ENCODE measurements at places on chromosomes 2 and 18. TPM values are rescaled to one million over a fixed set of nuclear protein-coding genes. Genes with fewer than 3 reads are reported as not detected.

ST6GAL2 gene
- 53.2 TPM for total RNA-seq

- no peak for DNase-seq
Observed at GRCh38 chr2:240413813-240414429, 21.5 kb upstream of the GPC1 start.

DNA sequence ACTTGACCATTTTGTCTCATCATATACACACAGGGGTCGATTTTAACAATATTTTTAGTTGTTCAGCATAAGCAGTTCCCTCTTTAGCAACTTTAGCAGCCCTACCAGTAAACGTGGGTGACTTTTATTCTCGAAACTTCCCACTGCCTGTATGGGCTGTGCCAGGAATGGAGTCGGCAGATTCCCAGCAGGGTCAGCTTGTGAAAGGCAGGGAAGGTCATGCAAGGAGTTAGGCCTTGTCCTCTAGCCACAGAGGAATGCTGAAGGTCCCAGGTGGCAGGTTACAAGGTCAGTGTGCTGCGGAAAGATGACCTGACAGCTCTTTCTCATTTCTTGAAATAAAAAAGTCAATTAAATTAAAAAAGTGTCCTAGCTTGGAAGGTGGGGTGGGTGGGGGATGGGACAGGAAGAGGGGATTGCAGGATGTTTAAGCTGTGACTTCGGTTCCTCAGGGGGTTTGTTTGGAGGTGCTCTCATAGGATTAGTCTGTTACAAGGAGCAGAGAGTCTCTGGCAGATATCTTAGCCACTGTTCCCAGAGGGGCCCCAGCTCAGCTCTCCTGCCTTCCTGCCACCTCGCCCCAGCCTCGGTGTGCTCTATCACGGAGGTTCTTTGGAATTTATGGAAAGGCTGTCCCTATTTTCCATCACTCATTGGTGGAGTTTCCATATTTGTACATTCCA, 21.4 kb downstream of the DRC1 start:
- no peak for DNase-seq

GRCh38 chr2:26653207-26654060, 12.3 kb upstream of the CIB4 start:
- DNase-seq = no peak

DNA sequence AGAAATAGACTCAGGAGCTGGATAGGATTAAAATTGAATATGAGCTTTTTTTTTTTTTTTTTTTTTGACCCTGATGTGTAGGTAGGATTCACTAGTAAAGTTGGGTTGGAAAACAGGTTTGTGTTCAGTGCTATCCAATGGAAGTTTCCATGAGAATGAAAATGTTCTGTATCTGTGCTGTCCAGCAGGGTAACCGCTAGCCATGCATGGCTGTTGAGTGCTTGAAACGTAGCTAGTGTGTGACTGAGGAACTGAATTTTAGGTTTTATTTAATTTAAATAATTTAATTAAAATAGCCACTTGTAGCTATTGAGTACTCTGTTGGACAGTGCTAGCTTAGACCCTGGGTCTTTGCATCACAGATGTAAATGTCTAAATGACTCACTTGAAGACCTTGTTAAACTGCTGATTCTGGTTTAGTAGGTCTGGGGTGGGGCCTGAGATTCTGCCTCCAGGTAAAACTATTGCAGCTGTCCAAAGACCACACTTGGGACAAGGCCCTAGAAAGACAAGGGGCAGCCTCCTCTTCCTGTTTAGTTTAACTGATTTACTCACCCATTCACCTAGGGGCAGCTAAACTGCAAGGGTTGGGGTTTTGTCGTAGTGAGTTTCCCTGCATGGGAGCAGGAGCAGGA, 84.7 kb upstream of the STON1 start:
- DNase-seq = no peak

All from urinary bladder (tissue), 4 donors.